Stimulated activated CD4-positive, alpha-beta T cell treated with anti-CD3 and anti-CD28 coated beads, TNF-alpha, amount 100 ng/mL, for 24 hours (primary cell): ENCODE measurements at places on chromosomes 5 and 9.

- DNase-seq: no peak
These were observed 267.2 kb downstream of the MED10 start for GRCh38 chr5:6111131-6111530.

DNA sequence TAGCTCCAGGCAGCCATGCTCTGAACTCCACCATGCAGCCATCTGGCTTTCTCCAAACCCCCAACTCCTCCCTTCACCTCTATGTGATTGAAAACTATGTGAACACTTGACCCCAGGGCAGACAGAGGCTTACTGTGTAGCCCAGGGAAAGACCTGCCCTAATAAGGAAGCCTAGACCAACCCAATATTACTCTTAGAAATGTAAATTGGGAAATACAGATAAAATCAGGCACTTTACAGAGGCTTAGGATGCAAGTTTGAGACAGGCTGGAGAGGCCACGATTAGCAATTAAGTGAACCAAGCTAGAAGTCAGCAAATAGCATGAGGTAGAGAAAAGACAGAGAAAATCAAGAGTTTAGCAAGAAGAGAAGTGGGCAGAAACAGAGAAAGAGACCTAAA lies 141.7 kb upstream of the ABCA1 start:
- no peak for DNase-seq

DNA sequence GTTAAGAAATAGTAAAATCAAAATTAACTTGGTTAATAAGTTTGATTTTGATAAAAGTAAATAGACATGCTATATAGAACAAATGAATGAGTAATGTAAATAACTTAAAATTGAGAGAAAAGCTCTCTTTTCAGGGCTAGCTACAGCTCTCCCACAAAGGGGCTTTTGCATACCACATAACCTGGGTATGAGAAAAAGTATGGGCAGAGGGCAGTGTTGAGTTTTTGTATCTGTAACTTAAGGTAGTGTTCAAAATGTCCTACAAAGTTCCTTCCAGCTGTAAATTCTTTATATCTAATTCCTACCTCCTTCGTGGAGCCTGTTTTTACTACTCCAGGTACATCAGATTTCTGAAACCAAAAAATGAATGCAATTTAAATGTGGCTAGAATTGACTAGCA lies 18.9 kb upstream of the TTC33 start:
- DNase-seq: no peak

GRCh38 chr9:119298076-119298853 lies 71.0 kb downstream of the BRINP1 start:
- no peak for DNase-seq

DNA sequence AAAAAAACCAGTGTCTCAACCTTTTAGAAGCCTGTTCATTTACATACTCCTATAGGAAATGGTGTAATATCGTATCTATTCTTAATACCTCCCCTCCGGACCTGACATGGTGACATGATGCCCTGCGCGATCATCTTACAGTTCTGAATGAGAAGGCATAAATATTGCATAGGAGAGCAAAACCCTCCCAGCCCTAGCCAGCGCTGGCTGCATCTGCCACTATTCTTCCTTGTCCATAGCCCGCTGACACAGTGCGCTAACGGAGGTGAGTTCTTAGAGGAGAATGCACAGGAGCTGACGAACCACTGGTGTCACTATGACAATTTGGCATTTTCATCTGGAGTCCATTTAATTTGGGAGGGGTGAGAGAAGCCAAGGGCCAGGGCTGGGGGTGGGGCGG lies 290.1 kb downstream of the EFNA5 start:
- DNase-seq: no peak

GRCh38 chr9:72800328-72800994 lies 152.4 kb downstream of the ALDH1A1 start:
- no peak for DNase-seq

DNA sequence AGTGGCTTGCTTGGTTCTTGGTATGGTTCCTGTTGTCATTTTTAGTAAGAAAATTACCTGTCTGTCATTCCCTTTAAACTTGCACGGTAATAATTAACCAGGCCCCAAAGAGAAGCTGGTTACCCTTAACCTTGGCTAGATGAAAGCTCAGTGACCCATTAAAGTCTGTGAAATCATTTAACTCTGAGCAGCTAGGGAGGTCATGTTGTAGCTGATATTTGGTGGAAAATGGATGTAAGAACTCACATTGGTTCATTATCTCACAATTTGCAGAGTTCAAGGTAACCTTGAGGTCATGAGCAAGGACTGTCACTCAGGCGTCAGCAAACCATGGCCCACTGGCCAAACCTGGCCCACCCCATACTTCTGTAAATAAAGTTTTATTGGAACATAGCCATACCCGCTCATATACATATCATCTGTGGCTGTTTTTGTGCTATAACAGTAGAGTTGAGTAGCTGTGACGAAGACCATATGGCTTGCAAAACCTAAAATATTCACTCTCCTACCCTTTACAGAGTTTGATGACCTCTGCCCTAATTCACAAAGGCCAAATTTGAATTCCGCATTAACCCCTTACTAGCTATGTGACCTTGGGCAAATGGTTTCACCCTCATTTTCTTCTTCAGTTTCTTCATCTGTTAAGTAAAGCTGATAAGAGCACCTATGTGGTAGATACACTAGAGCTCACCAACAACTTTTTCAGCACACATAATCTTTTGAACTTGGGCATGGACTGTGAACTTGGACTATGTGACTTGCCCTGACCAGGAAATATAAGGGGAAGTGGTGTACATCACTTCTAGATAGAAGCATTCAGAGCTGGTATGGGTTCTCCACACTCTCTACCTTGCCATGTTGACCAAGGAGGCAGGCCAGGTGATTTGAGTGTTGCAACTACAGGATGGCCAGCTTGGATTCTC lies 61.5 kb upstream of the CPEB4 start:
- DNase-seq: no peak

DNA sequence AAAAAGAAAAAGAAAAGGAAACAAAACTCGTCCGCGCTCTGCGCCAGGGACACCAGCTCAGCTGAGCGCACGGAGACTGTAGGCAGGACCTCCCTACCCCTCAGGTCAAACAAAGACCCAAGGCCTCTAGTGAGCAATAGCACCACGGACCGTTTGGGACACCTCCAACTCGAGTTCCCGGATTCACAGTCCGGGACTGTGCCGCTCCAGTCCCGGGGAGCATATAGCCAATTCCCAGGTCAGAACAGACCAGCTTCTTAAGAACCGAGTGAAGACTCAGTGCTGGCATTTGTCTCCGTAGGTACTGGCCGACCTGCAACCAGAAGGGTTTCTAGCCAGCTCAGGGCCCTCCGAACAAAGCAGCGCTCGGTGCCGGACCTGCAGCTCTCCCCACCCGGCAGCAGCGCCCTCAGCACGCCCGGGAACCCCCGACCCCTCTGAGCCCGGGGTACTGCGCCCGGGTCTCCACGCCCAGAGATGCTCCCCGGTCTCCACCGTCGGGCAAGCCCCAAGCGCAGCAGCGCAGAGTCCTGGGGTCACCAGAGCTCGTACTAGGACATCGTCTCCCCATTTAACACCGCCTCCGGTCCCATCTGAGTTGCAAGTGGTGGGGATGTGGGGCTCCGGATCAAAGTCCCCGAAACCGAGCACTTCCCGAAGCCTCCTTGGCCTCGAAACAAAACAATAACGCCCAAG lies 591 bp downstream of the ABCA1 start:
- DNase-seq: peak; percentile 16

DNA sequence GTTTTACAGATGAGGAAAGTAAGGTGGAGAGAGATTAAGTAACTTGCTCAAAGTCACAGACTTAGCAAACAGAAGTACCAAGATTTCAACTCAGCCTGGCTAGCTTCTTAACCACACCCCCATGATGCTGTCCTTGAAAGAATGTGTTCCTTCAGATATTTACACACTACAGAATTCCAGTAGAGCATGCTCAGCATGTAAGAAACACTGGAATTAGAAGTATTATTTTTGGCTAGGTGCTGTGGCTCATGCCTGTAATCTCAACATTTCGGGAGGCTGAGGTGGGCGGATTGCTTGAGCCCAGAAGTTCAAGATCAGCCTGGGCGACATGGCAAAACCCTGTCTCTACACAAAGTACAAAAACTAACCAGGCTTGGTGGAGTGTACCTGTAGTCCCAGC lies 142.4 kb downstream of the EDIL3 start:
- no peak for DNase-seq

DNA sequence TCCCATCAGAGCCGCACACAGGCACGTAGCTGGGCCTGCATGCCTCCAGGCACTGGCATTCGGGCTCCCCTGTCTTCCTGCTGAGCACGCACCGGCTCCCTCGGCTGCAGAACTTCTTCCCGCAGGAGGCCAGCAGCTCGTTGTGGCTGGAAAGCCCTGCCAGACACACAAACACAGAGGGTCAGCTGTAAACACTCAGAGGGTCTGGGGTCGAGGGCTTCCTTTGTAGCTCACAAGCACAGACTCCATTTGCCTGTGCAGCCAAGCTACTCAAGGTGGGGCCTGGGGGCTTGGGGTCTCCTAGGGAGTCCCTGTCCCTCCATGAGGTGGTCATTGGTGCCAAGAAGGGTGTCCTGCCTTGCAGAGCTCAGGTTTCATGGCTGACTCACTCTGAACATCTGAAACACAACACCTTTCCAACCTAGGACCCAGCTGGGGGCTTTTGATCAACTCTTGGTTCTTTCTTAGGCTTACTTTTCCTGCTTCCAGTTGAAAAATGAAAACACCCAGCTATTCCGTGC lies 211.4 kb downstream of the FSTL4 start:
- DNase-seq: no peak
